ENCODE measurements at places on chromosomes 3 and 15. TPM values are rescaled to one million over a fixed set of nuclear protein-coding genes. Genes with fewer than 3 reads are reported as not detected.

Gene PCYT1A
- total RNA-seq: 27.4 TPM

- no peak for DNase-seq
These were observed 4.1 kb upstream of the RTP1 start for GRCh38 chr3:187193181-187193580.

Gene CEP63
- 27.0 TPM for total RNA-seq

DNA sequence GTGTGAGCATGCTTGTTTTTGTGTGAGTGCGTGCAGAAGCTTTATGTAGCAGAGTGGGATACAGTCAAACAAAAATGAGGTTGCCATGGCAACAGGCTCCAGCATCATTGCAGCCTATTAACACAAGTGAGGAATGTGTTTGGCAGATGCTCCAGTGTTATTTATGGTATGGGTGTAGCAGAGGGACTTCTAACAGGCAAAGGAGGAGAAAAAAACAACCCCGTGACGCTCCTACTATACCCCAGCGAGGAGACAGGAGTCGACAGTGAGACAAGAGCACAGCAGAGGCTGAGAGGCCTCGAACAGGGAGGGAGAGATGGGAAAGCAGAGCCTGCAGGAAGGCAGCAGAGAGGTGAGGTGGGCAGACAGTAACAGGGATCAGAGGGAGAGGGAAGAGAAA is 4.9 kb downstream of the ADCY5 start:
- no peak for DNase-seq

Gene PHC3
- 50.4 TPM for total RNA-seq

DNA sequence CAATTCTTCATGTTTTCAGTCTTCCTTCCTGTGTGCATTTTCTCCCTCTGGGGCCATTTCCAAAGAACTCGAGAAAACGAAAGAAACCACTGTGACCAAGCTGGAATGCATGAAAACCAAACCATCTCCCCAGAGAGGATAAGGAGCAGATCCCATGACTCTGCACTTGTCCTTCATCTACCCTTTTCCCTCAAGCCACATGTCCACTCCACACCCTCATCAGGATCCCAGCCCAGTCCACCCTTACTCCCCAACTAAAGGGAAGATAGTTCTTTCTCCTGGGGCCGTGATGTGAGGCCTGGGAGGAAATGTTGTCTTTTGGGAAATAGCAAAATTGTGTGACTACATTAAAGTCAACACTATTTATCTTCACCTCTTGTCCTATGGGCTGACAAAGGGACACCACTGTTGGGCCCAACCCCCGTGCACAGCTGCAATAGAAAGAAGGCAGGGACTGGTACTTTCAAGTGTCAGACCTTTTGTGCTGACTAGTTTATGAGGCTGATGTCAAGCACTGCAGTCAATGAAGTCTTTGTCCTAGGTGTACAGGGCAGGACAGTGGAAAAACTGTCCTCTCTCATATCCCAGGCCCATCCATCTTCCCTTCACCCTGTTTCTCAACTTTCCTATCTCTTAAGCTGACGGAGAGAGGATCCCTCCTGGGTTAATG is 487.1 kb upstream of the NR2F2 start:
- no peak for DNase-seq

Gene CHRNA7
- total RNA-seq: not detected

GRCh38 chr3:43126536-43126935 is 20.7 kb upstream of the POMGNT2 start:
- DNase-seq: no peak

Gene PTX3
- total RNA-seq: not detected

DNA sequence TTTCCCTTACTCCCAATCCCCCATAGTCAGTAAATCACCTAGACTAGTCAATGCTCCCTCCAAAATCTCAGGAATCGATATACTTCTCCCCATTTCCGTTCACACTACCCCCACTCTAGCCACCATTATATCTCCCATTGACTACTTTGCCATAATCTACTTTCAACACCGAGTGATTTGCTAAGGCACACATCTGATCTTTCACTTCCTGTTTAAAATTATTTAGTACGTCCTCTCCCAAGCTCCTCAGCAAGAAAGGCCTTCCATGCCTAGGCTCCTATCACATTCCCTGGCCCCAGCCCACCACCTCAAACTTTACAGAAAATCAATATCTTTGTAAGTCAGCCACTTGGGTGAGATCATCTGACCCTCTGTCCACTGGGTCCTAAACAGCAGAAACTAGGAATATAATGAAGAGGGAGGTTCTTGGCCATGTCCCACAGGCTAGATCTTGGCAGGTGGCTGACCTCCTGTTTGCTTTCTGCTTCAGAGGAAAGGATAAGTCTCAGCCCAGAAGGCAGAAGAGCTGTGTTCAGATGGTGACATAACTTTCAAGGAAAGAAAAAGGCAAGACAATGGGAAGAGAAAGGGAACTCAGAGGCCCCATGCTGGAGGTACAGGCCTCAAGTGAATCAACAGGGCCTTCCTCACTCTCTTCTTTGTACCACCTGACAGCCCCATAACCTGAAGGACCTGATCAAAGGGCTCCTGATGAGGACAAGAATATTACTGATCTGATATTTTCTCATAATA is 103.0 kb downstream of the RPL22L1 start:
- no peak for DNase-seq

DNA sequence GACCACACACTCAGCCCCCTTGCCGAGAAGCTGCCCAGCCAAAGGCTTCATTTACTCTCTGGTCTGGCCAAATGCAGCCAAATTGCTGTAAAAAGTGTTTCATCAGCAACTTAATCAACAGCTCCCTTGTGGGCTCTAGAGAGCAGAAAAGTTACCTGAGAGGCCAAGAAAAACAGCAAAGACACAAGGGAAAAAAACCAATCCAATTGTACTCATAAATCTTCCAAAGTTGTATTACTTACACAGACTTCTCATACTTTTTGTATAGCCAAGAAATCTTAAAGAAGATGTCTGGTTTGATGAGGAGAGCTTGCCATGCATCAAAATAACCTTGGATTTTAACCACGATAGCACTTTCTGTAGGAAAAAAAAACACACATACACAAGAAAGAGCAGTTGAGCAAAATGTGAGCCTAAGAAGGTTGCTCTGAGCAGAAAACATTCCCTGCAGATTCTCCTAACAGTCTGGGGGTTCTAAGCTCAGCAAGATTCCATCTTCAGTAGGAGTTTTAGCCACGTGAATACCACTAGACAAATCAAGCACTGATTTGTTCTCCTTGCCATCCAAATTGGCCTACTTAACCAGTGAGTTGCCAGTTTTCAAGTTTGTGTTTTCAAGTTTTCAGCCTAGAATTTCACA is 120.0 kb downstream of the CYP19A1 start:
- DNase-seq: no peak

- DNase-seq: no peak
These were observed 71.6 kb downstream of the DNAJB8 start for GRCh38 chr3:128395046-128395445.

DNA sequence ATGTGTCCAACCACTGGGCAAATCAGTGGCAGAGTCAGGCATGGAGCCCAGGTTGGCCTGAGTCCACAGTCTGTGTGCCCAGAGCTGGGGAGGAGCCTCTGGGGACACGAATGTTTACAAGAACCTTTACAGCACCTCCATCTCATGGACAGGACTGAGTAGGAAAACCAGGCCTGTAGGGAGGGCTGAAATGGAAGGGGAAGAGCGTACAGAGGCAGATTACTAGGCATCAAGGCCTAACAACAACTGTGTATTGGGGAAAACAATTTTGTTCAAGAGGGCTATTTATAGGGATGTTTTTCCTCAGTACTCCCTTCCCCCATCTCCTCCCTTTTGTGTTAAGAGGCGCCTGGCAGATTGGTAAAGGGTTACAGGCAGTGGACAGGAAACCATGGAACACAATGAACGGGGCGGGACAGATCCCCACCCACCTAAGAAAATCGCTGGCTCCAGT is 15.1 kb upstream of the ARHGAP31 start:
- DNase-seq: no peak

DNA sequence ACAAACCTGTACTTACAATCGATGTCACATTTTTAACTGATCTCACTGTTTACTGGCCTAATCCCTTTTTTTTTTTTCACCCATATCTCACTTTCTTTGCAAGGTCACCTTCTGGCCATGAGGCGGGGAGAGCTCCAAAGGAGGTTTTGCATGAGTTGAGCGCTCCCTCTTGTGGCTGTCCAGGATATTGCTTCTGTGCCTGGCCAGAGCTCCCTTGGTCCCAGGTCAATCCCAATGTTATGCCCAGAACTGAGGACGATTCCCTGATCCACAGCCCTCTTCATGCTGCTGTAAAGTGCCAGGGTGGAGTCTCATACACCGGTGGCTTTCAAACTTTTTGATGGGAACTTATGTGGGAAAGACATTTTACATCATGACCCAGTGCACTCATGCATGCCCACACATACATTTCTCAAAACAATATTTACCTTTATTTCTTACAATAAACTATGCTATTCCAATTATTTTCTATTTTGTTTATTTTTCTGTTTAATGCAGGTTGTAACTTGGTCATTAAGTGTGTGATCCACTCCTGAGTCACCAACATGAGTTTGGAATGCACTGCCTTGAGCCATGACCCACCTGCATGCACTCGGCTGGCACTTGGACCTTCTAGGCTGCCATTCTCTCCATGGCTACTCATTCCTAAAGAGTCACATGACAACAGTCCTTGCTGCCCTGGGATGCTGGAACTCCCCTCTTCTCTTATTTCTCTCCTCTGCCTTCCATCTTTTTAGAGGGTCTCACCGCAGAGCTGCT is 9.6 kb upstream of the SST start:
- peak; percentile 80 for DNase-seq

Gene CLDN1
- total RNA-seq: 0.88 TPM

Gene KBTBD13
- not detected for total RNA-seq

Gene RAB7A
- 228 TPM for total RNA-seq

GRCh38 chr3:31352331-31352730 is 180.4 kb upstream of the STT3B start:
- DNase-seq: no peak

Gene GRK7
- not detected for total RNA-seq

- no peak for DNase-seq
These were observed 76.3 kb downstream of the CACNA1D start for GRCh38 chr3:53570709-53571108.

Data from activated naive CD4-positive, alpha-beta T cell treated with anti-CD3 and anti-CD28 coated beads for 36 hours (primary cell).